ENCODE measurements at places on chromosomes 3 and 15.

DNA sequence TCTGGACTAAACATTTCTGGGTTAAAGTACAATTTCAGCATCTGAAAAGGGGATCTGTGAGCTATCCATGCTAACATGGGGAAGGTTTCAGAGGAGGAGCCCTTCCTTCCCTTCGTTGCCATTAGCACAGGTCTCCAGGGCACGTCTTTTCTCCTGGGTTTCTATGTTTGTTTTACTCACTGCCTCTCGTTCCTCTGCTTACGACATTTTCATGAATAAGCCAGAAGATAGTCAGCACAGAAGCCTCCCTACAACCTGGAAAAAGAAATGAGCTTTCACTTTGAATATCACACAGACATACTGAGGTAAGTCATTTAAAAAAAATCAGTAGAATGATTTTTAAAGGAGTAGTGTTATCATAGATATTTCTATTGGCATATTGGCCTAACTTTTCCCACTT is 117.2 kb upstream of the KCNMB2 start:
- DNase-seq = no peak

DNA sequence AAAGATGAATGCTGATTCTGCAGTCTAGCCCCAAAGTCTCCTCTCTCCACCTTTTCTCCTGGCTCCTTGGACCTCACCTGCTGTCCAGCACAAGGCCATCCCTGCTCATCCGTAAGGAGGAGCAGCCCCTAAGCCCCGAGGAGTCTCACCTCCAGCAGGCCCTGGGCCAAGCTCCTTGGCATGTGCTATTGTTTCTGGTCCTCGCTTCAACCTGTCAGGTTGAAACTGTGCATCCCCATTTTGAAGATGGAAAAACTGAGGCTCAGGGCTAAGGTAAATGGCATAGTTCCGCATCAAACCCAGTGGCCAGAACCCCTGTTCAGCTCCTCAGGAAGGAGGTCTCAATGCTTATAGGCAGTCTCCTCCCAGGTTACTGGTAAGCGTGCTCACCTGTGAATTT is 26.1 kb downstream of the CHDH start:
- no peak for DNase-seq

DNA sequence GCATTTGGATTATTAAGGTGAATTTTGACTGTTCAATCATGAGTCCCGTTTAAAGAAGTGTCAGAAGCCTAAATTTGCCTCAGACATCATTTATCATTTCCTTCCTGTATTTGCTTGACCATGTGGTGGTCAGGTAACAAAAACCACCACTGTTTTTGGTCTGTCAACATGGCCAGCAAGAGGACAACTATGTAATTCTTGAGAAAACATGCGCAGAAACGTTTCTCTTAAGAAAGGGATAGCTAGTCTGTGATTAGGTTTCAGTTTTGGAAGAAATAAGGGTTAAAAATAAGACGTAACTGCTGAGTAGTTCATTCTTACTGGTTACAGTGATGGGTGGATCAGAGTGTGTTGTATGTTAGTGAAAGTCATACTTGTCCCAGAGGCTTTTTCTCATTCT is 204.5 kb downstream of the AKAP13 start:
- no peak for DNase-seq

DNA sequence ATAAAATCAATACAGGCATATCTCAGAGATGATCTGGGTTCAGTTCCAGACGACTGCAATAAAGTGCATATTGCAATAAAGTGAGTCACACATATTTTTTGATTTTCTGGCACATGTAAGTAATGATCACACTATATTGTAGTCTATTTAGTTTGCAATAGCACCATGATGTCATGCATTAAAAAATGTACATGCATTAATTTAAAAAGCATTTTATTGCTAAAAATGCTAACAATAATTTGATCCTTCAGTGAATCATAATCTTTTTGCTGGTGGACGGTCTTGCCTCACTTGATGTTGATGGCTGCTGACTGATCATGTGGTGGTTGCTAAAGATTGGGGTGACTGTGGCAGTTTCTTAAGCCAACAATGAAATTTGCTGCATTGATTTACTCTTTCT is 511.1 kb downstream of the OTOL1 start:
- no peak for DNase-seq

GRCh38 chr15:93987068-93987467 is 244.3 kb upstream of the MCTP2 start:
- DNase-seq = peak; percentile 20

GRCh38 chr3:55484191-55484689 is 2.9 kb downstream of the WNT5A start:
- DNase-seq = no peak
